ENCODE measurements at places on chromosomes 4 and X.

- DNase-seq: no peak
Measured at GRCh38 chr4:35760807-35761206, 483.5 kb downstream of the ARAP2 start.

- no peak for DNase-seq
Measured at GRCh38 chr4:67751260-67751659, 2.9 kb downstream of the GNRHR start.

GRCh38 chr4:973431-974397 lies at the start of gene DGKQ:
TSS of gene DGKQ (minus strand) at chr4:973569. CDS start at chr4:973482, 87 bp downstream.
- no peak for DNase-seq

GRCh38 chr4:129167640-129168260 lies 71.8 kb downstream of the C4orf33 start:
- DNase-seq: no peak

GRCh38 chrX:120668357-120668756 lies 38.5 kb upstream of the C1GALT1C1 start:
- no peak for DNase-seq

GRCh38 chrX:30005813-30006212 lies 209.6 kb upstream of the MAGEB2 start:
- no peak for DNase-seq

DNA sequence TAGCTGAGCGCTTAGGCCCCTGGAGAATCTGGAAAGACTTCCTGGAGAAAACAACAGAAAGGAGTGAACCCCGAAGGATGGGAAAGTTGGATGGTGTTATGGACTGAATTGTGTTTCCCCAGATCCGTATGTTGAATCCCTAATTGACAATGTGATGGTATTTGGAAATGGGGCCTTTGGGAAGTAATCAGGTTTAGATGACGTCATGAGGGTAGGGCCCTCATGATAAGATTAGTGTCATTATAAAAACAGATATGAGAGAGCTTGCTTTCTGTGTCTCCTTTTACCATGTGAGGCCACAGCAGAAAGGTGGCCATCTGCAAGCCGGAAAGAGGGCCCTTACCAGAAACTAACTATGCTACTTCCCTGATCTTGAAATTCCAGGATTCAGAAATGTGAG lies 159.5 kb downstream of the QDPR start:
- DNase-seq: no peak

DNA sequence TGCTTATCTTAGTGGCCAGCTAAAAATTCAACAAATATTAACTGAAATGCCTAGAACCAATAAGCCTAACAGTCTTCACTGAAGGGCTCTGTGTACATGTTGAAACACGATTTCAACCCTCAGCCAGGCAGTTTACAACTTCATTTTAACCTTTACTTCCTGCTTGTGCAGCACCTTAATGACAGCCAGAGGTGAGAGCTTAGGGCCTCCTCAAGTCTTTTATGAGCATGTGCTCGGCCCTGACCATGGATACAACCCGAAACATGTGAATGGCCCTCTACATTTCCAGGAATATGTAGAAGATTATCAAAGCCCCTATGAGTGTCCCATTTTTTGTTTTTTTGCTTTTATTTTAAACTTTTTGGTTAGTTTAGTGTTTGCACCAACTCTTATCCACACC lies 88.3 kb downstream of the MSN start:
- DNase-seq: no peak

DNA sequence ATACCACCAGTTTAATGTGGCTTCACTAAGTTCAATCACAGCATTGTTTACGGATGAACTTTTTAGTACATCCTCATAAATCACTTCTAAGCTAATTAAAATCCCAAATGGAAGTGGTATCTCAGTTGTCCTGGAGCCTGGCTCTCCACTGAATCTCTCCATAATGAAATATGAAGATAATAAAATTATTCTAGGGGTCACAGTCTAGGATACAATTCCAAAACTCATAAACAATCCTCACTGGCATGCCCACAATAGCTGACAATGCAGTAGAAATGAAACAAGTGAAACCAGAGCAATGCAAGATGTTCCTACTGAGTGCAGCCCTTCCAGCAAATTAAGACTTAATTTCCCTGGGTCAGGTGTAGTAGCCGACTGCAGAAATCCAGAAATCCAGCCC lies 47.3 kb upstream of the FAM9B start:
- DNase-seq: no peak

GRCh38 chrX:149829751-149830191 lies 48.0 kb downstream of the MAGEA9 start:
- no peak for DNase-seq

GRCh38 chrX:54089191-54089590 lies 44.9 kb upstream of the PHF8 start:
- no peak for DNase-seq

DNA sequence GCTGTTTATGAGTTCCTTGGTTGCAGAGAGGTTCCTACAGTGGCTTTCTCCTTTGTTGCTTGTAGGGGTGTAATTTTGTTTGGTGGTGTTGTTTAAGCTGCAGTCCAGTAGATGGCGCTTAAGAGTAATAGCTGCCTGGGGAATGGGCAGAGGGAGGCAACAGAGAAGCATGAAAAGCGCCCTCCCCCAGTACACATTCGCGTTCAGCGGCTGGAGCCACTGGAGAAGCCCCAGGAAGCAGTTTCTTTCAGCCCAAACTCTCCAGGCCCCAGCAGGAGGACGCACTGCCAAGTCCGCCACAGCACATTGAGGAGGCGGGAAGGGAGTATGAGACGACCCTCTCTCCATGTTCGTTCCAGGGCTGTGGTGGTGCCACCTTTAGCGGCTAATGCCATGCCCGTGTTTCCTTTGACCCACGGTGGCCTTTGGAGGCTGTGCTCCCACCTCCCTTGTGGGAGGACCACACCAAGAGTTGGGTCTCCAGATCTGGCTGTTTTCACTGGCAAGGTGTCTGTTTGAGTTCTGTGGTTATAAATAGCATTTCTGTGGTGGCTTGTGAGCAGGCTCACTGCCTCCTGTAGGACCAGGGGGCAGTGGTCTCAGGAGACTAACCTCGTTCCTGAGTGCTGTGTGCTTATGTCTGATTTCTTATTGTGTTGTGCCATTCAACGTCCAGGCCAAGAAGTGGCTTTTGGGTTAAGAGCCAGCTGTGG lies 252.3 kb downstream of the ARHGAP10 start:
- DNase-seq: peak; percentile 27

DNA sequence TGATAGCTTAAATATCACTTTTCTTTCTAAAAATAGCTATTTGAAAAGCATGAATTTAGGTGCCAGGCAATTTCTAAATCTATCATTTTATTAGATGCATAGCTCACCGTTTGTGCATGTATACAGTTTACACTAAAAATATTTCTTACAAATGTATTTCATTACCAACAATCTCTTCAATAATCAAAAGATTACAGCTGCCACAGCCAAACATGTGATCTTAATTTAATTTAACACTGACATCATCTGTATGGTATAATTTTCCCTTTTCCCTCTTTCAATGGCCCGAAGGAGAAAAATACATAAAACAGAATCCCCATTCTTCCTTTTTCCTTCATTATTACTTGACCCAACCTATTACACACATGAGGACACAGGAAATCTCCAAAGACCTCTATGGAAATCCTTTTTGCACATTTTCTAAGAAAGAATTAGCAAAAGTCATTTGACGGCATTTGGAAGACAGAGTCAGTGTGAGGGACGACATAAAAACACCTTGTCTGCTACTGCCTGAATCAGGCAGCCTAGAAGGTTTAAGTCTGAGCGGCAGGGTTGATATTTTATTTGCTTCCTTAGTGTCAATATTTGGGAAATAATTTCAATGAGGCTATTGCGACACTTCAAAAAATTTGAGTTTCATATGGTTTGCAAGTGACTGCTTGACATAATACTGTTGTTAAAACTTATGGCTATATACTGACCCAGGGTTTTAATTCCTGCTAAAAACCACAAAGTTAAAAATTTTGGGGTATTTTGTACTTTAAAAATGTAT lies 111.2 kb downstream of the TTC29 start:
- DNase-seq: no peak

DNA sequence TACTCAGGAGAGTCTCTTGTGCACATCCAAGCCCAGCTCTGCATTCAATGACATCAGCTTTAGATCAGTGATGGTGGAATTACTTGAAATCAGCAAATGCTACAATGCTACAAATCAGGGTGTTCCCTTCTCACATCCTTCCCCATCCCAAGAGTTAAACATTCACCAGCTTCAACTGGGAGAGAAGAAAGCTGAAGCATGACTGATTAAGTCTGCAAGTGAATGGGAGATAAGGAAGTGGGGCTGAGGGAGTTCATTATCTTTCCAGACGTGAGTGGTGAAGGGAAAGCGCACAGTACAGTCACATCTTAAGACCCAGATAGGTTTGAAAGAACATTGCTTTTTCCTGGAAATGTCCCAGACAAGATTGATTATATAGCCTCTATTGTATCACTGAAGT lies 26.2 kb upstream of the MAP9 start:
- no peak for DNase-seq

DNA sequence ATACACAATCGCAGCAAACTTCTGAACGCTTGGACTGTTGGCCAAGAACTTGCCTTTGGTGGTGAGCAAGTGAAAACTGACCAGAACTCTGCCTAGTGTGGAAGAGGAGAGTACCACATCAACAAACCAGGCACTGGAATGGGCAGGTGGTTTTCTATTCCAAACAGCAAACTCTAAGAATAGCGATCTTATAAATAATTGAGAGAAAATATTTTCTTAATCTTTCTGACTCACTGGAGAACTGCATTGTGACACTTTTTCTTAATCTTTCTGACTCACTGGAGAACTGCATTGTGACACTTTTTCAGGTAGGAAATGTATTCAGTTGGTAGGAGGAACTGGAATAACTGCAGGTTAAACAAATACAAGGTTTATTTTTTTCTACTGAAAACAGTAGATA lies 57.0 kb upstream of the SORBS2 start:
- DNase-seq: no peak

DNA sequence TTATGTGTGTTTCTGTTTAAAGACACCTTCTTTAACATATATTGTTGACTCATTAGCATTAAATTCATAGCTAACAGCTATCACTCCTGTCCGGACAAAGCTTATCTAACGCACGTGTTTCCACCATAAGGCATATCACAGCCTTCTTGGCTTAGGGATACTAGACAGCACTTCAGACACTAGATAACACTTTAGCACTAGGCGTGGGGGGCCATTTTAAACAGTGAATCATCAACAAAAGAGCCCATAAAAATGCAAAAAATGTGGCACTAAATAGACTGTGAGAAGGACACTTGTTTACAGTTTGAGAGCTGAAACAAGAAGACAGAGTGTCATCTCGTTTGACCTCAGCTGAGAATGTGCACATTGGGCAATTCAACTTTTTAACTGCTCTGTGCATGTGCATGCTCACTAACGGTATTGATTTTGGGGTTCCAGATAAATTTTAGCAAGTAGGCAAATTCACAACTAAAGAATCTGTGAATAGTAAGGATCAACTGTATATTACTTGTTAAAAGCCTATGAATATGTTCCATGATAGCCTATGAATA lies 58.9 kb upstream of the RAI2 start:
- no peak for DNase-seq

GRCh38 chr4:159103384-159103990 lies 608 bp downstream of the RAPGEF2 start:
- DNase-seq: no peak

GRCh38 chr4:38359113-38359512 lies 304.9 kb upstream of the KLF3 start:
- no peak for DNase-seq

GRCh38 chr4:78293821-78294301 lies 236.7 kb downstream of the FRAS1 start:
- no peak for DNase-seq

DNA sequence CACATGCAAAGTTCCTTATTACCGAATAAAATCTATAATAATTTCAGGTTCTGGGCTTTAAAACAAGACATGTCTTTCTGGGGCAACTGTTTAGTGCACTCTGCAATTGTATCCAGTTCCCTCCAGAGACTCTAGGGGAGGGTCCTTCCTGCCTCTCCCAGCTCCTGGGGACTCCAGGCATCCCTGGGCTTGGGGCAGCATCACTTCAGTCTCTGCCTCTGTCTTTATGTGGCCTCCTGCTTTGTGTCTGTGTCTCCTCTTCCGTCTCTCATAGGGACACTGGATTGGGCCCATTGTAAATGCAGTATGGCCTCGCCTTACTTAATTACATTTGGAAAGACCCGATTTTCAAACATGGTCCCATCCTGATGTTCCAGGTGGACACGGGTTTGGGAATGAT lies 10.9 kb upstream of the ASMTL start:
- no peak for DNase-seq

DNA sequence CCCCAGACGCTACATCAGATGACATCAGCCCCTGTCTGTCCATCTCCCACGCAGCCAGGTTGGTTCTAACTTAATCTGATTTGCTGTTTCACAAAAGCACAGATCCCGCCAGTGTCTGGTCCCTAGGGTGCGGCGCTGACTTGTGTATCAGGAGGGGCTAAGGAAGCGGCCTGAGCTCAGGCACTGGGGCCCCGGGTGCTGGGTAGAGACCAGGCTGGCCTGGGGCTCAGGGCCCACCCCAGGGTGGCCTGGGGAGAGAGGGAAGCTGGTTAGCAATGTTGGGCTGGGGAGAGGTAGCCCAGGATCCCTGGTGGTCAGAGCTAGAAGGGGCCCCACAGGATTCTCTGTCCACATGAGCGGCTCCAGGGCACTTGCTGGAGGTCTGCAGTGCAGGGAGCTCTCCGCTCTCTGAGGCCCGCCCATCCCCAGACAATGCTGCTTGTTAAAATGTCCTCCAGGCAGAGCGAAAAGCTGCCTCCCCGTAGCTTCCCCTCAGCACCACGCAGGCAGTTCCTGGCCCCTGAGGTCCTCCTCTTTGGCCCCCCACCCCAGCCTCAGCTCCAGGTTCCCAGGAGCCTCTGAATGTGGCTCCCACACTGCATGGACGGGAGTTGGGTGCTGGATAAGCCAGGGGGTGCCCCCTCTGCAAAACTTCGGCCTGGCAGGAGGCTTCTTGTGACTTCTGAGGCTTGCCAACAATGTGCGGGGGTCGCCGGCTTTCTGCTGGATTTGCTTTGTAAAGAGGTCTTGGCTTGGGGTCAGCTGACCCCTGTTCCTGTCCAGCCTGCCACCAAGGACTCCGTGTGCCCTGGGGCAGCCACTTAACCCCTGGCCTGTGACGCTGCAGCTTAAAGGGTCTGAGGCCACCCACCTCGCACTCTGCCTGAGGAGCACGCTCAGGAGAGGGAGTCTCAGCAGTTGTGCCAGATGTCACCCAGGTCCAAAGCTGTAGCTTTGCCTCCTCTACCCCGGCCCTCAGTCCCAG lies 112.9 kb downstream of the CPZ start:
- no peak for DNase-seq

DNA sequence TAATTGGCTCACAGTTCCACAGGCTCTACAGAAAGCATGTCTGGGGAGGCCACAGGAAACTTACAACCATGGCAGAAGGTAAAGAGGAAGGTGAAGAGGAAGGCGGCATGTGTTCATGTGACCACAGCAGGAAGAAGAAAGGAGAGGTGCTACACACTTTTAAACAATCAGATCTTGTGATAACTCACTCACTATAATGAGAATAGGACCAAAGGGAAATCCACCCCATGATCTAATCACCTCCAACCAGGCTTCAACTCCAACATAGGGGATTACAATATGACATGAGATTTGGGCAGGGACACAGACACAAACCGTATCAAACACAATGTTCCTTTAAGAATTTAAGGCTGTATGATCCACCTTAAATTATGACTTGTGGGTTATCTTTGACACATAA lies 10.5 kb upstream of the PGM2 start:
- DNase-seq: no peak
